Stimulated activated CD4-positive, alpha-beta T cell treated with anti-CD3 and anti-CD28 coated beads, Interleukin-2, amount 100 ng/mL, for 24 hours (primary cell): ENCODE measurements at places on chromosomes 3 and 15.
A peak's percentile ranks its signal among the peaks of the same experiment; 100 is the strongest.

GRCh38 chr3:31188112-31188511 is 293.7 kb upstream of the GADL1 start:
- DNase-seq: no peak

- peak; percentile 42 for DNase-seq
These were observed 23.5 kb downstream of the DRD3 start for GRCh38 chr3:114155370-114155821.

DNA sequence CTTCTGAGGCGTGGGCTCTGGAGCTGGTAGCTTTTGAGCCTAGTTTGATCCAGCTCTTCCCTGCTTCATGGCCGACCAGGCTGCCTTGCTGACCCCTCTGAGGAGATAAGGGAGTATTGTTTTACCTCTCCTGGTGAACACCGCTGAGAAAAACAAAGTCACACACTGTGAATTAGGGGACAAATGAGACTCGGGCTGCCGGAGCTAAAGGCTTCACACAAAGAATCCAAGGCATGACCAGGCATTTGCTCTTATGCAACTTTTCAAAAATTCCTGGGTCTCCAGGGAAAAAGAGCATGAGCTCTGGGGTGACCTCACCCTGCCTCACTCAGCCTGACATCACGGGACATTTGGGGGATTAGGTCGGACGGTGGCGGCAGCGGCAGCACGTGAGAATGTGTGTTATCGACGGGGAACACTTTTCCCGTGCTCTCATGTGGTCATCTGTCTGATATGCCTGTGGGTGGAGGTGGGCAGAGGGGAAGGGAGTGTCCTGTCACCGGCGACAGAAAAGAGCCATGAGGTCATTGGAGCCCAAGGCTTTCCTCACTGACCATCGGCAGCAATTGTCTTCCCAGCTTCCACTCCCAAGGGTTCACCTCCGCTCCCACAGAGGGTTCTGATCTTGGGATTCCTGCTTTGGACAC is 61.0 kb downstream of the TMEM44 start:
- DNase-seq: no peak

- DNase-seq: no peak
These were observed 242.4 kb downstream of the CD47 start for GRCh38 chr3:107848351-107848915.

DNA sequence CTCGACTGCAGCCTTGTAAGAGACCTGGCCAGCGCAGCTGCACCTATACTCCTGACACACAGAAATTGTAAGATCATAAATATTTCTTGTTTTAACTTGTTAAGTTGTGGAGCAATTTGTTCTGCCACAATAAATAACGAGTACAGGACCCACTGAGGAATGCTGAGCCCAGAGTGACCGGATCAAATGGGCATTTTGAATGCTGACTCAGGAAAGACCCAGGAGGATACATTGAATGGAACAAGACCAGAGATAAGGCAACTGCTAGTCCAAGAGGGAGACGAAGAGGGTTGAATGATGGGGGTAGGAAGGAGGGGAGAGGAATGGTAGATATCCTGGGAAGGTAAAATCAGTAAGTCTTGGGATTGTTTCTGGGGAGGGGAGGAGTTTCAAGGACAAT is 8.9 kb upstream of the C3orf70 start:
- no peak for DNase-seq

- DNase-seq: no peak
These were observed 228.1 kb downstream of the SNRPN start for GRCh38 chr15:25182736-25183445.

GRCh38 chr15:90203473-90203872 is 2.3 kb downstream of the SEMA4B start:
- no peak for DNase-seq

GRCh38 chr3:217099-217813 is 20.7 kb downstream of the CHL1 start:
- no peak for DNase-seq
